ENCODE measurements at places on chromosomes 16 and 17.

DNA sequence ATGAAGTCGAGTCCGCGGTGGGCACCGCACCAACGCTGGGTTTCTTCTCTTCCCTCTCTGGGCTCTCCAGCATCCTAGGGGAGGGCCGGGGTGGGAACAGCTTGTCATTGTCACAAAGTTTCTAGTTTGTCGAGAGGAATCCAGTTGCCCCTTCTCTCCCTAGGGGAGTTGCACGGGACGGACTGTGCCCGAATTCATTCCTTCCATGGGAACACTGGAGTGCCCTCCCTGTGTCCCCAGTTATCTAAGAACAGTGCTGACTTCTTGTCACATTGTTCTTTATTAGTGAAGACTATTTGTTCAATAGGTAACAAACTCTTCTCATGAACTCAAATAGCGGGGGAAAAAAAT, 1.2 kb downstream of the KLHL36 start:
- DNase-seq: no peak

DNA sequence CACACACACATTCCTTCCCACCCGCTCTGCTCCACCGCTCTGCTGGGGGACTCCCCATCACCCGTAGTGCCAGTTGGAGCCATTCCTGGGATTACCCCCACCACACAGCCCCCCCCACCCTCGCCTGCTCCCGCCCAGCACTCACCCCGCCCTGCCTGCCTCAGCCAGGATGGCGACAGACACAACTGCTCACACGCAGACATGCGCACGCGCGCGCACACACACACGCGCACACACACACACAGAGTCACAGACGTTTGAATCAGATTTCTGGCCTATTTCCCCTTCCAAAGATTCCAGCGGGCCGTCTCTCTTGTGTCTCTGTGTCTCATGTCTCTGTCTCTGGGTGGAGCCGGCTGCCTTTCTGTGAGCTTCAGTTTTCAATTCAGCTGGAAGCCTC, 4.4 kb downstream of the CACNA1G start:
- peak; percentile 87 for DNase-seq

- DNase-seq: no peak
Observed at GRCh38 chr17:36535669-36536081, 888 bp downstream of the PIGW start.

DNA sequence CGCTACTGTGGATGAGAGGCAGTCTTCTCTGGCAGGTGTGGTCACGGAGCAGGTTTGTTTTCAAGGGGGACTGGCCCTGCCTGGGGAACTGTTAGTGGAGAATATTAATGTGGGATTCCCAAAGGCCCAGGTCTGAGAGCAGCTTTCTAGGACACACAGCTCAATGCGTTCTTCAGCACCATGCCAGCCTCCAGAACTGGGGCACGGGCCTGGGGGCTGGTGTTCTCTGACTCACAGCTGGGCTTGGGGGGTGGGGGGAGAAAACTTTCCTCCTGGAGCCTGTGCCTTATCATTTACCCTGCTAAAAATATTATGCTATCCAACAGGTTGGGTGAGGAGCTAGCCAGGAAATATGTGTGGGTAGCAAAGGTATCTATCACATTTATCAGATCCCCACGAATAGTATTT, 13.5 kb upstream of the LHX1 start:
- no peak for DNase-seq

DNA sequence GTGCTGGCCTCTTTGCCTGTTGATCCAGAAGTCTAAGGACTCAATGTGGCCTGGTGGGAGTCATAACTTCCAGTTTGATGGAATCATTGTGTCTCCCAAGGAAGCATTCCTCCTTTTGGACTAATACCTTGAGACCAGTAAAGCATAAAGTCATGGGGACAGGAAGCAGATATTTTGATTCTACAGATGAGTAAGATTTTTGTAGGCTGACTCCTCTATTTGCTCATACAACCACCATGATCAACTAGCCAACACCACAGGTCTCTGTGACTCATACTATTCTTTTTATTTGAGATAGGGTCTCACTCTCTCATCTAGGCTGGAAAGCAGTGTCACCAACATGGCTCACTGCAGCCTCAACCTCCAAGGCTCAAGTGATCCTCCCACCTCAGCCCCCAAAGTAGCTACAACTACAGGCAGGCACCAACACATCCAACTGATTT, 6.2 kb downstream of the MT2A start:
- DNase-seq: no peak

GRCh38 chr17:10652984-10653659, 4.0 kb downstream of the MYH3 start:
- no peak for DNase-seq

Measured in psoas muscle (tissue), 8 donors.